SK-N-SH (cell line): ENCODE measurements at places on chromosomes 13 and 19.

DNA sequence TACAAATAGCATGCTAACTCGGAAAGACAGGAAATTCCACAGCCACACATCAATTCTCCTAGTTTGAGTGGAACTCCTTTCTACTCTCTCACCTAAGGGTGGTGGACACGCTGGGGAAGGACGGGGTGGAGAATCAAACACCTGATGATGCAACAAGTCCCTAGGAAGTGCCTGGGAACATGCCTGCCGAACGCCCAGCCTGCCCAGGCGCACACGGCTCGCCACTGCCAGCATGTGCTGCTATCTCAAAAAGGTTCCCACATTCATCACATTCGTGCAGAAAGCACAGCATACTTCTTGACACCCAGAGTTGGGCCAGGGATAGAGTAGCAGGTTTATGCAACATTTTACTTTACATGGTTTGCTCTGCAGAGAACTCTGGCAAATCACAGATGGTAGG, 164.6 kb downstream of the ABCC4 start:
- no peaks in the 10 kb centered on the region for H3K27me3 ChIP-seq
- H3K36me3 ChIP-seq = peaks cover 5% of the 10 kb centered on the region; the same call in 1 of the 2 replicates
- DNase-seq = no peak
- peaks cover 6% of the 10 kb centered on the region; the same call in 1 of the 2 replicates for H3K4me1 ChIP-seq
- no peak overlapping the region; the same call in 1 of the 2 replicates for H3K27ac ChIP-seq
- no peak overlapping the region for H3K4me3 ChIP-seq

DNA sequence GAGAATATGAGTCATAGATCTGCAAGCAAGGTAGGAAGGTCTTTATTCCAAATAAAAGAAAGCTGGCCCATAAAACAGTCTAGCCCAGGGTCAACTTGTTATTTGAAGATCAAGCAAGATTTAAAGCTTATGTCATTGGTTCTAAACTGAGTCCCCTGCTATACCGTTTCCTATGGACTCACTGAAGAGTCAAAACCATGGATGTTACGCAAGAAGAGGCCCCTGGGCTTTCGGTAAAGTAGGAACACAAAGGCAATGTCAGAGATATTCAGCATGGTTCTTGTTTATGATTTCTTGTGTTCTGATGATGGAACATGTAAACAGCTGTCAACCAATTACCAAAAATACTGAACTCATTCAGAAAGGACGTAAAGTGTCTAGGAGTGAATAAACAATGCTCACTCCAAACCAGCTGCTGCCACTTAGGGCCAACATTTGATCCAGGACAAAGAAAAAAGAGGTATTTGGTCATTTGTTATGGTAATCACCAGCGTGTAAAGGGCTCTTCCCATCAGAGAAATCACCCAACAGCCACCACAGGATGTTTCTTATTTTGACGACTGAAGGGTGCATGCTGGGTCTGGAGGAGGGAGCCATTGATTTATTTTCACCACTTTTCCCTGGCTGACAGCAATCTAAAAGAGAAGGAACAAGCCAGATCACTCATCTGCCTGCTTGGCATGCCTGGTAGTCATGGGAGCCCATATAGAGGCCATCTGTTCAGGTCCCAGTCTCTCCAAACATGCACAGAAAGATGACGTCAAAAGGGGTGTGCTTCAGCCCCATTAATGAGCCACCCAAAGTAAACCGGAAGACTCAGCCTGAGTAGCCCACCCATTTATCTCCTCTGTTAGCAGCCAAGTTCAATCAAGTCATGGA, 68.3 kb downstream of the FGF14 start:
- no peak overlapping the region for H3K4me3 ChIP-seq
- H3K4me1 ChIP-seq = peaks cover 3% of the 10 kb centered on the region
- H3K27me3 ChIP-seq = no peaks in the 10 kb centered on the region; the same call in 1 of the 2 replicates
- DNase-seq = no peak
- H3K36me3 ChIP-seq = peaks cover 8% of the 10 kb centered on the region; the same call in 1 of the 2 replicates

- H3K27me3 ChIP-seq = no peaks in the 10 kb centered on the region
- H3K36me3 ChIP-seq = no peaks in the 10 kb centered on the region
- H3K4me1 ChIP-seq = no peaks in the 10 kb centered on the region
- H3K27ac ChIP-seq = no peak overlapping the region
Measured at GRCh38 chr13:74174810-74175209, 40.6 kb upstream of the KLF12 start.

DNA sequence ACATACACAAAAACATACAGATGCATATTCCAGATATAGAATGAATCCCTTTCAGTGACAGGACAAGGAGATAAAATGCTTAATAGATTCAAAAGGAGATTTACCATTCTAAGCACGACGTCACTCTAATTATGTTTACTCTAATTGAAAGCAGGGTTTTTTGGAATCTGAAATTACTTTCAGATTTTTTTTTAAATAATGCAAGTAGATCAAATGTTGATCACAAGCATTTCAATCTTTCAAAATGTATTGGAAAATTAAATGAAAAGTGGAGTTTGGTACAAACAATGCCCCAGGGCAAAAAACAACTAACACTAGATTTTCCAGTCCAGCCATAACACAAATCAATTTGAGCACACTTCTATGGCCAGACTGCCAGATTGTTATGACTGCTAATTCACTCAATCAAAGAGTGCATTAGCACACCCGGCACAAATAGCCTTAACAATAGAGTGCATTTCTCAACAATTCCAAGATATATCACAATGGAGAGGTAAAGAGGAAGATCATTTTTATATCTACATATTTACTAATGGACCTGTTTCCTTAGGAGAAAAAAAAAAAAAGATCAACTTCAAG, 4.3 kb upstream of the DACH1 start:
- no peaks in the 10 kb centered on the region for H3K4me1 ChIP-seq
- H3K27me3 ChIP-seq = no peaks in the 10 kb centered on the region
- H3K4me3 ChIP-seq = no peak overlapping the region
- no peak for DNase-seq
- no peak overlapping the region for H3K27ac ChIP-seq
- H3K36me3 ChIP-seq = no peaks in the 10 kb centered on the region

DNA sequence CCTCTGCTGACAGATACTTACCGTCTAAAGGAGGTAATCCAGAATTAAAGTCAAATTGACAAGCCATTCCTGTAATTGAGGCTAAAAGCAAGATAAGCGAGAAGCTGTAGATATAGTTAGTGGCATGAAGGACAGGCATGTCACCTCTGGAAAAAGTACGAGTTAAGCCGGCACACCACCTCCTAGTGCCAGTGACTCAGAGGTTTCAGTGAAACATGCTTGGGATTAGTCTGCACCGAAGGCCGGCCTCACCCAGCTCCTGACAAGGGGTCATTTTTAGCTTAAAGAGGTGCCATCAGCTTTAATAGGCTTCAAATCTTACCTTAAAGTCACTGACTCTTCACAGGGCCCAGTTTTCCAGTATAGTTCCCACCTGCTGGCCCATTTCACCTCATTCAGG, 838.0 kb downstream of the UQCRFS1 start:
- no peaks in the 10 kb centered on the region for H3K36me3 ChIP-seq
- DNase-seq = no peak
- no peaks in the 10 kb centered on the region for H3K27me3 ChIP-seq
- H3K4me1 ChIP-seq = no peaks in the 10 kb centered on the region

DNA sequence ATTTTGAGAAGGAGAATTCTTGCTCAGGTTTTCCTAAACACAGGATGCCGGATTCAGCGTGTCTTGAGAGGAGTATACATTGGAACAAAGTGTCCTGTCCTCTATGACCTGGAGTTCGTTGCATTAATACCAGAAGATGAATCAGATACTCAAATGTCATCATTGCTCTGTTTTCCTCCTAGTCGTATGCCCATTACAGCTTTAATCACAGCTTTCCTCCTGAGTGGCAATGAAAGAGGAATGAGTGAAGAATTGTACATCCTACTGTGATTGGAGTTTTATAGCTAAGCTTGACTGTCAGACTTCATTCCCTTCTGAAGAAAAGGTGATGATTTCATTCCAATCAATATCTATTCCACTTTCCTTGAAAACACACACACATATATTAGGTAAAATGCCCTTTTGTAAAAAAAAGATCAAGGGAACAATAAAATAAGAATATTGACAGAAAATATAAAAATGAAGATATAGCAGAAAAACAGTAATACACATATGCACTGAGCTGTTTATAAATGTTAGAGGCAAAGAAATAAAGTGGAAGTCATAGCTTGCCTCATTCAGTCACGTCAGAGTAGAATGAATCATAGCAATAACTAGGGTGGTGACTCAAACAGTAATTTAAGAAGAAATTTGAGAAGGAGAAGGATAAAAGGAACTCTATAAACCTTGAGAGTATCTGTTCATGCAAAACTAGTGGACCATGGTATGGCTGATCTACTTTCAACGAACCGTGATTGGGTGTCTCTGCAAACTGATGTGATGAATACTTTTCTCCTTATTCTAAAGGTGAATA, 501.5 kb downstream of the SUCLA2 start:
- no peaks in the 10 kb centered on the region for H3K36me3 ChIP-seq
- H3K27ac ChIP-seq = no peak overlapping the region
- no peaks in the 10 kb centered on the region for H3K4me1 ChIP-seq
- DNase-seq = no peak
- H3K4me3 ChIP-seq = no peak overlapping the region

- H3K4me1 ChIP-seq = peaks cover 47% of the 10 kb centered on the region
- no peaks in the 10 kb centered on the region for H3K27me3 ChIP-seq
- peak overlapping the region; percentile 57 for H3K27ac ChIP-seq
- peak; percentile 50 for DNase-seq
Measured at GRCh38 chr13:33228648-33229445, 56.7 kb downstream of the STARD13 start.

GRCh38 chr19:18919086-18919899, at the start of the genes COPE and DDX49:
Gene COPE, minus strand, starts transcription at chr19:18919387. Its CDS starts 39 bp downstream, at chr19:18919348.
Gene DDX49, plus strand, starts transcription at chr19:18919715. Its CDS starts 27 bp downstream, at chr19:18919742.
- H3K27ac ChIP-seq = peak within 1 kb of the TSS; percentile 92
- H3K4me1 ChIP-seq = peaks cover 5% of the 10 kb centered on the region; the same call in 1 of the 2 replicates
- peaks cover 30% of the 10 kb centered on the region for H3K36me3 ChIP-seq

- DNase-seq = no peak
- H3K4me1 ChIP-seq = no peaks in the 10 kb centered on the region
- H3K36me3 ChIP-seq = no peaks in the 10 kb centered on the region
- no peak overlapping the region for H3K27ac ChIP-seq
Measured at GRCh38 chr19:42474743-42475142, 32.0 kb upstream of the CXCL17 start.

- no peaks in the 10 kb centered on the region for H3K36me3 ChIP-seq
- H3K27ac ChIP-seq = no peak overlapping the region
- H3K27me3 ChIP-seq = 0 out of 2 replicates have a peak, but pooled peaks cover 4% of the 10 kb centered on the region
- no peaks in the 10 kb centered on the region for H3K4me1 ChIP-seq
Measured at GRCh38 chr13:83905641-83906040, 23.4 kb upstream of the SLITRK1 start.

- no peaks in the 10 kb centered on the region for H3K4me1 ChIP-seq
- H3K27me3 ChIP-seq = no peaks in the 10 kb centered on the region
- no peak overlapping the region for H3K4me3 ChIP-seq
- no peak overlapping the region for H3K27ac ChIP-seq
Measured at GRCh38 chr13:32001769-32002168, 29.8 kb upstream of the FRY start.

- H3K4me1 ChIP-seq = no peaks in the 10 kb centered on the region; the same call in 1 of the 2 replicates
- H3K27ac ChIP-seq = no peak overlapping the region
- H3K36me3 ChIP-seq = no peaks in the 10 kb centered on the region
- no peak for DNase-seq
Measured at GRCh38 chr13:75178436-75178835, 303.5 kb downstream of the TBC1D4 start.

DNA sequence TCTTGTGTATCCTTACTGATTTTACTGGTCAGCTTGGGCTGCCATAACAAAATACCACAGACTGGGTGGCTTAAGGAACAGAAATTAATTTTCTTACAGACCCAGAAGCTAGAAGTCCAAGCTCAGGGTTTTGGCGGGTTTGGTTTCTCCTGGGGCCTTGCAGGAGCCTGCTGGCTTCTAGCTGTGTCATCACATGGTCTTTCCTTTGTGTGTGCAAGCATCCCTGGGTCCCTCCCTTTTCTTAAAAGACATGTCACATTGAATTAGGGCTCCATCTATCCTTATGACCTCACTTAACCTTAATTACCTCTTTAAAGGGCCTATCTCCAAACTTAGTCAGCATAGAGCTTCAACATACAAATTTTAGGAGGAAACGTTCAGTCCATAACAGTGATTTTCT, 23.4 kb downstream of the UBAC2 start:
- H3K4me1 ChIP-seq = peaks cover 3% of the 10 kb centered on the region
- no peak overlapping the region for H3K4me3 ChIP-seq
- no peaks in the 10 kb centered on the region for H3K27me3 ChIP-seq
- no peak for DNase-seq
- H3K36me3 ChIP-seq = peaks cover 6% of the 10 kb centered on the region
- H3K27ac ChIP-seq = no peak overlapping the region

GRCh38 chr13:45500492-45501174, 35.9 kb downstream of the COG3 start:
- H3K36me3 ChIP-seq = peaks cover 68% of the 10 kb centered on the region
- H3K4me3 ChIP-seq = no peak overlapping the region
- H3K4me1 ChIP-seq = peaks cover 12% of the 10 kb centered on the region; the same call in 1 of the 2 replicates
- peak overlapping the region; percentile 29; the same call in 1 of the 2 replicates for H3K27ac ChIP-seq
- DNase-seq = no peak

DNA sequence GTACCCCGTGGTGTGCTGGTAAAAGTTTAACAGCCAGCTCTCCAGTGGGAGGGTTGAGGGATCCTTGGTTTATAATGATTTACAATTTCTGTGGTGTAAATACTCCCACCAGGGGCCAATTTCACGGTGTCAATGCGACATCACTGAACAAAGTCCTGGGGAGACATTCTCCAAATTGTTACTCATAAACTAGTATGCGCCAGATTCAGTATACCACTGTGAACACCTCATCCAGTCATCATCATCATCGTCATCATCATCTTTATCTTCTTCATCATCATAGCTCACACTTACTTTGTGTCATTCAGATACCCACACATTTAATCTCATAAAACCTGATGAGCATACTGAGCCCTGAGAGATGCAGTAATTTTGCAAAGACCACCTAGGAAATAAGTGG, 17.2 kb upstream of the TNFSF14 start:
- no peaks in the 10 kb centered on the region for H3K4me1 ChIP-seq
- H3K4me3 ChIP-seq = no peak overlapping the region
- H3K36me3 ChIP-seq = no peaks in the 10 kb centered on the region
- peaks cover 21% of the 10 kb centered on the region; the same call in 1 of the 2 replicates for H3K27me3 ChIP-seq
- H3K27ac ChIP-seq = no peak overlapping the region

DNA sequence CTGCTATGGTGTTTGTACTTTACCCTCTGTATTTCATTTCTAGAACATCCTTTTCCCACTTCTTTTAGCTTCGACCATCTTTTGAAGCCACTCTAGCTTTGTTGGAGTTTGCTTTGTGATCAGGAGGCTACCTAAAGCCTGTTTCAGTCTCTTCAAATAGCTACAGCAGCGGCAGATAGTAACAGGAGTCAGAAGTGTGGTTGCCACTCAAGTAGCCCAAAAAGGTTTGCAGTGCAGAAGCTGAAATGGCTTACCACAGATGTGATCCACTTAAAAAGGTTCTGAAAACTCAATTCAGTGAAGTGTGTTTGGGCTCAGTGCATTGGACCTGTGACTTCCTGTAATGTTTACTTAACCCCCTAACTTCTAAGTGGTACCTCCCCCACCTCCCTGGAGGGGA, 26.2 kb downstream of the WASF3 start:
- no peaks in the 10 kb centered on the region for H3K27me3 ChIP-seq
- peak overlapping the region; percentile 83 for H3K27ac ChIP-seq
- no peak overlapping the region for H3K4me3 ChIP-seq
- no peaks in the 10 kb centered on the region for H3K36me3 ChIP-seq
- no peak for DNase-seq
- H3K4me1 ChIP-seq = no peaks in the 10 kb centered on the region; the same call in 1 of the 2 replicates
